NCI-H510A (cell line): ENCODE measurements at places on chromosomes 6 and 20.

DNA sequence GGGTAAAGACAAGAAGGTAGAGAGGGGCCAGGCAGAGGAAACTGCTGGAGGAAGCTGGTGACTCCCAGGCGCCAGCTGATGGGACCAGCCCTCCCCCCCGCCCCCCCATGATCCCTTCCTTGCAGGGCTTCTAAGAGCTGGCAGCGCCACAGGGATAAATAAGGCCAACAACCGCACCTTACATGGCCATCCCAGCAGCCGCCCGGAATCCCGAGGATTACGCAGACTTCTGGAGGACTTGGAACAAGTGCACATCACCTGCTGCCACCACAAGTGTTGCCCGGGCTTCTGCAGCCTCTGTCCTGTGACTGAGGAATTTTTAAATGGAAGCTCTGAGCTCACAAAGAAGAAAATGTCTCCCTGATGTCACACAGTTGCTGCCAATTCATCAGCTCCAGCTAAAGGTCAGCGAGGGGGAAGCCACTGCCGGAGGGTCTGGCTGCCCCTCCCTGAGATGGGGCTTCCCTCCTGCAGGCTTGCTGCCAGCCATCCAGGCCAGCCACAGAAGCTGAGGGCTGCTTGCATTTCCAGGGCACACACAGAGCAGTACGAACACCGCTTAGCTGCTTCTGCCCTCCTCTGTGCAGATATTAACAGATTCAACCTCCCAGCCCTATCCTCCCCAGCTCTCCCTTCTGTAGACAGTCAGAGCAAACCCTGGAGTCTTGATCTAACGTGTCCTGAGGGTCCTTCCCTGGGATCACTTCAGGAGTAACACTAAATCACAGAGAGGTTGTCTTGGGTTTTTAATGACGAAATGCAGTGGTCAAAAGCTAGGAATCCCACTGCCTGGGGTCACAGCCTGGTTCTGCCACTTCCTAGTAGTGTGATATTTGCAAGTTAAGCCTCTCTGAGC lies 38.6 kb upstream of the PIM1 start:
- DNase-seq: peak; percentile 91

DNA sequence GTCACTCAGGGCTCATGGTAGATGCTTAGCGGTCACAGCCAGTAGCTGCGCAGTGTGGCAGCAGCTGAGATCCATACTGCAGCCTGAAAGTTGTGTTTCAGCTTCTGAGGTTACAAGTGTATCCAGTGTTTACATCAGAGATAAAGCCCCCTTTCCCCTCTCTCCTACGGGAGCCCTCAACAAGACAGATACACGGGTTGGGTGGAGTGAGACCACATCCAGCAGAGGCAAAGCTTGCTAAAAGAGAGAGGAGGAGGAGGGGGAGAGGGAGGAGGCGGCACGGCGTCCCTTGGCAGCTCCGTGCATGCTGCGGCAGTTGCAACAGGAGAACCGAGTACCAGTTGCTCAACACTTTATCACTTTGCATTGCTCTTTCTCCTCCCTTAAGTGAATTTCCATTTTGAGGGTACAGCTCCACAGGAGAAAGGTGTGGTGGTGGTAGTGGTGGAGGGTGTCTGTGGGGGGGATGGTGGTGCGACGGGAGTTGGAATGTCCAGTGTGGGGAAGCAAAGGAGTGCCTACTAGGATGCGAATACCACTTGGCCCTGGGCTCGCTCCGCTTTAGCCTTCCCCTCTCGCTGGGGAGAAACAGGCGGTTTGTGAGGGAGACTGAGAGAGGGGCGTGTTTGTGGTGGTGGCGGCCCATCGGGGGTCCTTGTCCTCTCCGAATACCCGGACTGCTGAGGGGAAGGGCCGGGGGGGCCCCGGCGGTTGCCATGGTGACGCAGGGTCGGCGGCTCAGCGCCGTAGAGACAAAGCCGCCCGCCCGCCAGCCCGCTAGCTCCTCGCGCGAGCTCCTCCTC lies 405 bp upstream of the RNF182 start:
- DNase-seq: no peak

GRCh38 chr6:67680297-67680932 lies 954.7 kb upstream of the ADGRB3 start:
- no peak for DNase-seq

- DNase-seq: no peak
Observed at GRCh38 chr20:47960769-47961541, 175.7 kb upstream of the SULF2 start.

- DNase-seq: no peak
Observed at GRCh38 chr6:65259982-65260381, 447.0 kb downstream of the EYS start.

DNA sequence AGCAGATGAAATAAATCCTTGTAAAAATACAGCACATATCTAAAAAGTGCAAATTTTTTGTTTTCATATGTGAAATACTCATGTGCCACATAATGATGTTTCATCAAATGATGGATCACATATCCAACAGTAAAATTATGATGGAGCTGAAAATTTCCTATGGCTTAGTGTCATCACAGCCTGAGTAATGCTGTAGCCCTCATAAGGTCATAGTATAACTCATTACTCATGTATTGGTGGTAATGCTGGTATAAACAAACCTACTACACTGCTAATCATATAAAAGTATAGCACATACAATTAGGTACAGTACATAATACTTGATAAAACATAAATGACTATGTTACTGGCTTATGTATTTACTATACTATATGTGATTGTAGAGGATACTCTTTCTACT lies 12.9 kb downstream of the TSPYL1 start:
- no peak for DNase-seq

GRCh38 chr20:50426866-50427718 lies 83.1 kb upstream of the PTPN1 start:
- DNase-seq: no peak
